ENCODE measurements at places on chromosomes 11 and 22.

GRCh38 chr22:35921777-35922176, 106.8 kb downstream of the RBFOX2 start:
- peak; percentile 93 for DNase-seq

DNA sequence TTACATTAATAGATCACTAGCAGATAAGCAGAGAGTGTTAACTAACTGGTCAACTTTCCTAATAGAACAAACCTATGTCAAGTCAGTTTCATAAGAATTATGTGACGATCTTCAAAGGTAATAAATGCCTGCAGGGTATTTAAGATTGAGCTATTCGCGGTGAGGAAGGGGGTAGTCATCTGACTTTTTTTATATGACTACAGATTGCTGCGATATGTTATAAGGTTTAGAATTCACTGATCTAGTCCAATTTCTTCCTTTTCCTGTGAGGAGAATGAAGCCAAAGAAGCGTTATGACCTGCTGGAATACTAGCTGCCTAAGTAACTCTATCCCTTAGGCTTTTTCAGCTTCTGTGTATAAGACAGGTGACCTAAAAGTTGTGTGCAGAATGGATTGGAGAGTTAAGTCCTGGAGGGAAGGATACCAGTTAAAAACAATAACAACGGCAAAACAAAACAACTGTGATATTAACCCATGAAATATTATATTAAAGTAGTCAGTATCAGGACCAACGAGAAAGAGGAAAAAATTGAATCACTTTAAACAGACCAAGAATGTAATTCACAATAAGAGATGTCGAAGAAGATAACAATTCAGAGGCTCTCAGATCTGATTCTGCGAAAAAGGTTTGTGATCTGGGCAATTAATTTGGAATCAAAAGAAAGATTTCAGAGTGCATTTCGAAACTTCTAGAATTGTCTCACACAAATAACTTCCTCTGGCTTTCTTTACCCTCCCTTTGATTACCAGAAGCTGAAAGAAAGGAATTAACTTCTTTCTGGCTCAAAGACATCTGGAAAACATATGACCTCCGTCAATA, 630 bp downstream of the CASP4 start:
- peak; percentile 16 for DNase-seq

DNA sequence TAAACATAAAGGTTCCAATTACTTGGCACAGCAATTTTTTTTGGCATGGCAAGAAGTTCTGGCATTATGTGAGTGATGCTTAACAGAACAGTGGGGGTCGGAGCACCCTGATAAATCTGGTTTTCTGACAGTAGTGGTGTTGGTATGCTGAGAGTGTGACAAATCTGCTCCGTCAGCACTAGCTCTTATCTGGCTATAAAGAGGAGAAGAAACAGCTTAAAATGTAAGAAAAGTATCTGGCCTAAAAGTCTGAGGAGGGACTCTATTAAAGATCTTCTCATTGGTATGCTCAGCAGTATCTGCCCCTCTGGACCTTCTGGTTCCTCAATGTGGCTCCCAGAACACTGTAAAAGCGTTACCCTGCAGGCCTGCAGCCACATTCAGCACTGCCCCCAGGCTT, 137.4 kb downstream of the PLEKHA7 start:
- DNase-seq = no peak

DNA sequence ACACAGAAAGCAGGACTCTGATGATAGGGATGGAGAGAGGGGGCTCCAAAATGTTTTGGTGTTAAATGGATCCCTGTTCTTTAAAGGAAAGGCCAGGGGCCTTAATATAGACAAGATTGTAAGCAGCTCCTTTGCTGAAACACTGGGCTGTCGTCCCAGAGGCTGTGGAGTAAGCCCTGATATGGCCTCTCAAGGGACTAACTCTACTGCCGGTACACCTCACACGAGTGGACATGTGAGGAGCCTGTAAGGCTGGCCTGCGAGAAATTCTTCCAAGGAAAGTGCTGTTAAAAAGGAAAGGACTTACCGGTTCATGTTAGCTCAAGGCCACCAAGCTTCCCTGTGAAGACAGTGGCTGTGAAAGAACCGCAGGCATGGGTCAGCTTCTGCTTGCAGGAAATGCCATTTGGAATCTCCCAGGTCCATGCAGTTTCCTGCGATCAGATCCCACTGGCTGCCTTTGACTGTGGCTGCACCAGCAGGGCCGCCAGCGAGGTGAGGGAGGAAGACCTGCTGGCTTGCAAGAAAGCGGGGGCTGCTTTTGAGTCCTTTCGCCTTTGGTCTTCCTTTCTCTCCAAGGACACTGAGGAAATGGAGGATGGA, 106.6 kb downstream of the PRR5L start:
- DNase-seq = no peak

DNA sequence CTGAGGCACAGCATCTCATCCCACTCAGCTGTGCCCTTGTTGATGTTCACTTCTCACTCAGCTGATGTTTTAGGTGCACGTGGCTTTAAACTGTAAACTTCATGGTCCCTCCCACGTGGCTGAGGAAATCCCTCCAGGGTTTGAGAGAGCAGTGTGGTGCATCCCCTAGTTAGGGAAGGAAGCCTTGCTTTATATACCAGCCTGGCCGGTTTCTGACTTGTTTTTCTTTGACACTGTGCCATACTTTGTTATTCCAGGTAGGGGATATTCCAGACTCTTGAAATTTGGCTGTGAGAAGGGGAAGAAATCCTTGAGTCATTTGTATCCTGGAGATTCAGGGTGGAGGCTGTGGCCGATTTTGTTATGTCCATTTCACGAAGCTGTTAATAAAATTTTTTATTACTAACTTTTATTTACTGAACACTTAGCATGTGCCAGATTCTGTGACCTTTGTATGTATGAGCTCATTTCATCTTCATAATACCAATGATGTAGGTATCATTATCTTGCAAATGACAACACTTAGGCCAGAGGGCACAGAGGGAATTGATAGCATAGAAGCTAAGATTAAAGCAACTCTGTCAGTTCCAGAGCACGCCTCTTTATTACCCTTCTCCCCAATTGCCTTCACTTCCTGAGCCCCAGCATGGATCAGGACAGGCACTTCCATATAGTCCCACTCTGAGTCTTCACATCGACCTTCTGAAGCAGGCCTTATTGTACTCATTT, 116.6 kb downstream of the NAV2 start:
- no peak for DNase-seq

DNA sequence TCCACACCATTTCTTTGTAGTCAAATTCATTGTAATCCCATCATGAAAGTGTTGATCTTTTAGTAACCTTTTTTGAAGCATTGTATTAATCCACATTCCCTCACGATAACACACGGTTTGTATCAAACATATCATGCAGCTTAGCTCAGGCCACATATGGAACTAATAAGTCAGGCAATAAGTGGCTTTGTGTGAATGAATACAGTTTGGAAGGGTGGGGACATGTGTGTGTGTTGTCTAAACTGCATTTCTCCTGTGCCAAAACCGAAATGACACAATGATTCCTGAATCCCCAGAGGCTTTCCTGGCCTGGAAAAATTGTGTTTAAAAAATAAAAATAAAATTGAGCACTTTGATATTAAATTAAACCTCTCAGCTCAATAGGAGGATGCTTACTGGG, 98.3 kb downstream of the WNT11 start:
- DNase-seq = no peak

DNA sequence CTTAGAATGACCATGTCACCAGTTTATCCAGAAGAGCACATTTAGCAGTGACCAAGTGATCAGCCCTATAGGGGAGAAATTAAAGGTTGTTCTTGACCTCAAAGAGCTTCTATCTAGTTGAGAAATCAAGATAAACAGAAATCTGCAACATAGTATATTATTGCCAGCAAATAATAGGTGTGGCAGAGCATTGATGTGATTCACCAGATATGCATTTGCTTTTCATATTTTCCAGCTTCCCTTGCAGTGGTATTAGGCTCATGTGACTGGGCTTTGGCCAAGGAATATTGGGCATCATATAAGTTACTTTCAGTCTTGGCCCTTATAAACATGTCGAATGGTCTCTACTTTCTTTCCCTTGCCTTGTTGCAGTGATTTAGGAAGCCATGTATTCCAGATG, 34.5 kb downstream of the COMMD9 start:
- peak; percentile 36 for DNase-seq

DNA sequence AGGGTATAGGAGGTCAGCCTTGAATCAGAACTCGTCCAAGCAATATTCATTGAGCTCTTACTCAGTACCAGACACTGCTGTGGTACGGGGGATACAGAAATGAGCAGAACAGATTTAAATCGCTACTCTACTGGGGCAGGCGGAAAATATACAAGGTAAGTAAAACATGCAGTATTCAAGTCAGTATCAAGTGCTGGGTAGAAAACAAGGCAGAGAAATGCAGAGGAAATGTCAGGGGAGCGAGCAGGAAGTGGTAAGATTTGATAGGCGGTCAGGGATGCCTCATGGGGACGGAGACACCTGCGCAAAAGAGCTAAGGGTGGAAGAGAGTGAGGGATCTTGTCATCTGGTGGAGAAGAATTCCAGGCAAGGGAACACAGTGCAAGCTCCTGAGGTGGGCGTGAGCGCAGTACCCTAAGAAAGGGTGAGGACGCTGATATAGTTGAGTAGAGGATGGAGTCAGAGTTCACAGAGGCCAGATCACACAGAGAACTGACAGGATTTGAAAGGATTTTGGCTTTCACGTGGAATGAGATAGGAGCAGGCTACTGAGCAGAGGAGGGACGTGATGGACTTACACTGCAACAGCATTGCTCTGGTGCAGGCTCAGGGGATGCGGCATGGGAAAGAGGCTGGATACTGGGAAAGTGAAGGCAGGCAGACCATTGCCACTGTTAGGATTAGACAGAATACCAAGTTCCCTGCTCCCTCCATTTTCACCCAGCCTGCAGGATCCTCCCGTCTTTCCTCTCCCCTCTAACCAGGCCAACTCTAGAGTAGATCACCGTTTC, 35.8 kb downstream of the SC5D start:
- DNase-seq = no peak
